ENCODE measurements at places on chromosomes 6 and 20.

GRCh38 chr6:75333676-75334200, 49.1 kb upstream of the TMEM30A start:
- DNase-seq: no peak

- no peak for DNase-seq
These were observed 113.4 kb upstream of the SHLD1 start for GRCh38 chr20:5636841-5637240.

DNA sequence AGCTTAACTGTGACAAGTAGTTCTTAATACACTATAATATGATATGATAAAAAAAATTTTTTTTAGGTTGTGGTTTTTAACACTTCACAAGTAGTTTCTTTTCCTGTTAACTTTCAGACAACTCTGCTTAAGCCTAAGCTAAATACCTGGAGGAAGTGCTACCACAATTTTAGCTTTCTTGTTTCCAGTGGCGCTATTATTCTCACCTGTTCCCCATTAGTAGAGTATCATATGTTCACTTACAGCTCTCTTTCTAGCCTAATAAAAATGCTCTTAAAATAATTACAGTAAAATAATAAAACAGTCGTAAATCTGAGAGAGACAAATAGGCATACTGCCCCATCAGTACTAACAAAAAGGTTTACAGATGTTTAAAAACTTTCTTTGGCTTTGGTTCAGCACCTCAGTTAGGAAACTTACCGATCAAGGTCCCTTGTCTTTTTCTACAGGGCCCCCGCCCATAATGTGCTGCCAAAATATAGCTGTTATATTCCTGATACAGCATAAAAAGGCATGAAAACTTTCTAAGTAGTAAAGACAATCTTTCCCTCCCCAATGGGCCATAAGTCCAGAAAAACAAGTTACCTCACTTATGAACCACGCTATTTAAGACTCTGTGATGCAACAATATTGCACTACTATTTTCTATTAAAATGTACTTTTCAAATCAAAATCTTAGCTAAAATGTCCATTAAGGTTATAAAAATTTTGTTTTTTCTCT, 57.9 kb downstream of the SESN1 start:
- no peak for DNase-seq

GRCh38 chr20:51221791-51222408, 199.0 kb upstream of the KCNG1 start:
- DNase-seq: no peak

DNA sequence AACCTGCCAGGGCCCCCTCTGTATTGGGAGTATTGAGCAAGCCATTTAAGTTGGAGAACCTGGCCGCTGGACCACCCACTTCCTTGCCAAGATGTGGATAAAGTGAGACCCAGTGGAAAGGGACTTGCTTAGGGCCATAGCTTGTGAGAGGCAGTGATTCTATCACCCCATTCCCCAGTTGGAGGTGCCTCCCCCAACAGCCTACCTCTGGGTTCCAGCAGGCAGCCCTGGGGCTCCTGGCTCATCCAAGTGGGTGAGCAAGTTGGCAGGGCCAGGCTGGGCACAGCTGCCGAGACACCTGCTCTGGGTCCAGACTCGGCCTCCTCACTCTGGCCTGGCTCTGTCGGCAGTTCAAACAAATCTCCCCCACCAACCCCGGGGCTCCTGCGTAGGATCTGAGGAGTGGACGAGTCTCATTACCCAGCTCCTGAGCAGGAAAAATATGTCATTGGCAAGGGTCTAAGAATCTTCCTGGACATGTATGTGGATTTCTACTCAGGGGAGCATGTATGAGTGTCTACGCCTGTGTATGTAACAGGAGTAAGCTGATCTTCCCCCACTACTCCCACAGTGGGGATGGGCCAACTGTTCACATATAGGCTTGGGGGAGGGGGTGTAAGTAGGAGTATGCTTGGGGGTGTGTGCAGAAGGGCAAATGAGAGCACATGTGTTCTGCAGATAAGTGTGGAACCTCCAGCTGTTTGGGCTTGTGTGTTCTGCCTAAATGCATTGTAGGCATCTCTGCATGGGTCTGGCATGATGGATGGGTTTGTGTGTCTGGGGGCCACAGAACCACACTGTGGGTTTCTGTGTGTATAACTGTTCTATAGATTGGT, 1.9 kb downstream of the ID1 start:
- DNase-seq: peak; percentile 50

- DNase-seq: no peak
These were observed 79.4 kb downstream of the JAG1 start for GRCh38 chr20:10594296-10594868.

DNA sequence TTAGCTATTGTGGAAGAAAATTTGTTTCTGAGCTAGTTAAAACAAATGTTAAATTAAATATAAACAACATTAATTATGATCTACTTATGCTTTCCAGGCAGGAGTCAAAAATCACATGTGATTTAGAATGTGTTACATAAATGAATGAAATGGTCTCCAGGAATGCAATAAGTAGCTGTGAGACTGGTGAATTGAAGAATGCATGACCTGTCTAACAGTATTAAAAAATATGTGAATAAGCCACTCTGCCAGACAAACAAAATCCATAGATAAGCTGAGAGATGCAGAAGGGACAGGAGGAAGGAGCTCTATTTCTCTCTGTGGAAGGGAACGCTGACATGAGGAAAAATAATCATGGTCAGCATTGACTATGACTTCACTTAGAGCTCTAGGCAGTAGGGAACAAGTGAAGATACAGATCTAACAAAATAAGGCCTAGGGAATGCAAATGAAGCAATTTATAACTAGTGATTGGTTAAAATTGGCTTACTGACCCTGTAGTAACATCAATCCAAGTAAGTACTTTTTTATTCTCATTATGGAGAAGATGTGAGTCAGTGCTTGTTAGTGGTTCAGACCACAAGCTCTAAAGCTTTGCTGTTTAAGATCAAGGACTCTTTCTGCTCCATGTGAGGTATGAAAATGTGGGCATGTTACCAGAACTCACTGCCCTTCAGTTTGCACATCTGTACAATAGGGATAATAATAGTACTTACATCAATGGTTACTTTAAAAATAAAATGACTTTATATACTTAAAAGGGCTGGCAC, 432.6 kb downstream of the MMUT start:
- no peak for DNase-seq

GRCh38 chr6:28648878-28649375, 123.2 kb downstream of the GPX5 start:
- no peak for DNase-seq

DNA sequence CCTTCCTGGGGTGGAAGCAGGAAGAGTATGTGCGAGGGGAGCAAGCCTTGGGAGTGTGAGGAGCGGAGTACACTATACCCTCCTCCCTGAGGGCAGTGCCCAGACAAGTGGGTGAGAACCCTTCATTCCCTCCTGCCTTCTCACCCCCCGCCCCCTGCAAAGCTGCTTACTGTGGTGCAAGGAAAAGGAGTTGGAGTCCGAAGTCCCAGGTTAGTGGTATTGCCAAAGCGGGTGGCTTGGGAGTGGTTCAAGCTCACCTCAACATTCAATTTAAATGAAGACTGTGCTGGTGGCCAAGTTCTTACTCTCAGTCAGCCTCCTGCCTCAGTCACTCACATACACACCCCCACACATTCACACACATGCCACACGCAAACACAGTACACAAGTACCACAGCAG, 74.7 kb upstream of the PRDM1 start:
- no peak for DNase-seq

DNA sequence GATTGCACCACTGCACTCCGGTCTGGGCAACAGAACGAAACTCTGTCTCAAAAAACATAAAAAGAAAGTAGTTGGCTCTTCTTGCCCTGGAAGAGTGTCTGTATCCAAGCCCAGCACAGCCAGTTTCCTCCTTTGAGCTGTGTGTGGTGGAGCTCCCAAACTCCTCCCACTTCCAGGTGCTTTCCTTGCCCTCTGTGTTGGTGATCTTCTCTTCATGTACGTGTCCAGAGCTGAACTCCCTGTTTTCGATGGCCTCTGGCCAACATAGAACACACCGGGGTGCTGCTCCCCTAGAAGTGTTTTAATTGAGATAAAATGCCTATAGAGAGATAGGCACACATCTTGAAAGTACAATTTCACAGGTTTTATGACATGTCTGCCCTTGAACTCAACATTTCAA, 16.7 kb upstream of the SGK2 start:
- no peak for DNase-seq

GRCh38 chr6:2763345-2763841, 1.8 kb upstream of the WRNIP1 start:
- DNase-seq: no peak

DNA sequence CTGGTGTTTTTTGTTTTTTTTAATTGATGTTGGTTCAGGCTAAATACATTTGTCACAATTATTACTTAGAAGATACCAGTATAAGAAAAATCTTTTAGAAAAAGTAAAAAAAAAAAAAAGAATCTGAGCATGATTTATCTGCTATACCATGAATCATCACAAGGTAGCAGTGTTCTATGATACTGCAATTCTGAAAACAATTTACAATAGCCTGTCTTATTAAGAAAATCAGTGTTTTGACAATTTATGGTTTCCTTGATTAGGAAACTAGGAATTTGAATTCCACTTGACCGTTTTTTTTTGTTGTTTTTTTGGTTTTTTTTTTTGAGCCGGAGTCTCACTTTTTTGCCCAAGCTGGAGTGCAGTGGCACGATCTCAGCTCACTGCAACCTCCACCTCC, 9.3 kb upstream of the MAK start:
- DNase-seq: no peak

GRCh38 chr6:82616386-82617028, 252.9 kb downstream of the TPBG start:
- DNase-seq: no peak

DNA sequence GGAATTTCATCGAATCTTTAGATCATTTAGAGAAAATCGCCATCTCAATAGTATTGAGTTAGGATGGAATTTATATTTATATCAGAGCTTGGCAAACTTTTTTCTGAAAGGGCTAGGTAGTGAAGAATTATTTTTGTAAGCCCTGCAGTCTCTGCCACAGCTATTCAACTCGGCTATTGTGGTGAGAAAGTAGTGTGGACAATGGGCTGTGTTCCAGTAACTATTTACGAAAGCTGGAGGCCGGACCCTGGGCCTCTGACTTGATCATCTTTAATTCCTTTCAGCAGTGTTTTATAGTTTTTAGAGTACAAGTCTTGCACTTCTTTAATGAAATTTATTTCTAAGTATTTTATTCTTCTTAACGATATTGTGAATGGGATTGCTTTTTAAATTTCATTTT, 201.5 kb downstream of the FARS2 start:
- no peak for DNase-seq

GRCh38 chr20:63942250-63942951, 13.8 kb downstream of the UCKL1 start:
- no peak for DNase-seq

DNA sequence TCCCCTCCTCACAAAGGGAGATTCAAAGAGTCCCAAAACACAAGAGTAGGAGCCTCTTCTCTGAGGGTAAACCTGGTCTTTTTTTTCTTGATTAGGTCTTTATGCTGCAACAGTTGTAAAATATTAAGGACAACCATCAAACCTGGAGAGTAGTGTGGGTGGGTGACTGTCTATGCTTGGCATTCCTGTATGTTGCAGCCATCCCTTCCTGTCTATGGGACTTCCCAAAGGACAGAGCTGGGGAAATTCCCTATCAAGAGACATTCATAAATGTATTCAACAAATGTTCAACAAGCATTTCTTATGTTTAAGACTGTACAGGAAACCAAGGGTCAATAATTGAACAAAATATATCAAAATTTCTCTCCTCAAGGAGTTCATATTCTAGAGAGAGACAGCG, 5.5 kb downstream of the BTN2A2 start:
- no peak for DNase-seq

DNA sequence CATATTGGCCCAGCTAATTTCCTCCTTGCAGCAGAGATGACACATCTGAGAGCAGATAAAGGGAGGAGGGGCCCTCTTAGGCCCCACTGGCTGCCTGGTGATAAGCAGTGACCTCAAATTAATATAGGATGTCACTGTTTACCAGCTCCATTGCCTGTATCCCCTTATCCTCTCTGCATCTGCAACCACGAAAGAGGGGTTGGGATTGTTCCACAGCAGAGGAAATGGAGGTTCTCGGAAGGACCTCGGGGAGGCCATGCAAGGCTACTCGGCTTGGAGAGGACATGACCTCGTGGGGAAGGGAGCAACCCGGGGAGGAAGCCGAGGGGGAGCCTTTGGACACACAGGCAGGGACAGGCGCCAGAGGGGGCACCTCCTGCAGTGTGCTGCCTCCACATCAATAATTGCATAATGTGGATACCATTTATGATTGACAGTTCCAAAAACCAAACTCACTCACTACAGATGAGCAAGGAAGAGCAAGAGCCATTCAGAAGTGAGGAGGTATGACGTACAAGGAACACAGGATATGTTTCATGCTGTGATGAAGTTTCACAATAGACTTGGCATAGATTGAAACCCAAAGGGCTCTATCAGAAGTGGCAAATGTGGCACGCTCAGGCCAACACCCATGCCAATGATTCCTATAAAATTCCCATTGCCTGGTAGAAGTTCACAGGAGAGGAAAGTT, 177.2 kb upstream of the RNF24 start:
- DNase-seq: no peak

DNA sequence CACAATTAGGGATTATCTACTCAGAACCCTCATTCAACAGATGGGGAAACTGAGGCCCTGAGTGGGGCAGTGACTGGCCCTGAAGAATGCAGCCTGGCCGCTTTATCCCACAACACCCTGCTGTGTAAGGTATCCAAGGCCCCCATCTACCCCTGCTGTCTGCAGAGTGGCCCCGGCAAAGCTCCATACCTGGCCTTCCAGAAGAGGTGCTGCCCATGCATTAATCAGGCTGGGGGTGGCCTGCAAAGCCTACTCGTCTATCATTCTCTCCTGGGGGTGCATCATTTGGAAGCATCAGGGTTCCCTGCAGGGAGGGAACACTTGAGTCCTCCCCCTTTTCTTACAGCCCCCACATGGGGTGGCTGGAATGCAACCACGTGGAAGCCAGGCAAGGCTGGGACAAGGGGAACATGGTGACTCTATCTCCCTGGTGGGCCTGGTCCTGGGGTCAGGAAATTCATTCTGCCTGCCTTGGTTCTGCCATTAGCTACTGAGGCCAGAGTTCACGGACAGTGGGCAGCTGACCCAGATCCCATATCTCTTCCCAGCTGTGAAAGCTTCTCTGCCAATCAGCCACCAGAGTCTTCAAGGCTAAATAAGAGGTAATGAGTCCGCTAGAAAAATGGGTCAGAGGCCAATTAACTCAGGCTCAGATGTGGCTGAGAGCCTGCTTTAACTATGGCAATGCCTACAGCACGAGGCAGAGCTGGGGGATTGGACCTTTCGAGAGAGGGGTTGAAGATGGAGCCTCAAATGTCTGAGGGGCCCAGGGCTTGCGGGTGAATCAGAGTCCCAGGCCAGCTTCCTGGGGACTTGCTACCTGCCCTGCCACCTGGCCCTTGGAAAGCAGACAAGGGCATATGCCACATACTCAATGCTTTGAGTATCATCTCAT, 72.3 kb upstream of the TOX2 start:
- DNase-seq: no peak

DNA sequence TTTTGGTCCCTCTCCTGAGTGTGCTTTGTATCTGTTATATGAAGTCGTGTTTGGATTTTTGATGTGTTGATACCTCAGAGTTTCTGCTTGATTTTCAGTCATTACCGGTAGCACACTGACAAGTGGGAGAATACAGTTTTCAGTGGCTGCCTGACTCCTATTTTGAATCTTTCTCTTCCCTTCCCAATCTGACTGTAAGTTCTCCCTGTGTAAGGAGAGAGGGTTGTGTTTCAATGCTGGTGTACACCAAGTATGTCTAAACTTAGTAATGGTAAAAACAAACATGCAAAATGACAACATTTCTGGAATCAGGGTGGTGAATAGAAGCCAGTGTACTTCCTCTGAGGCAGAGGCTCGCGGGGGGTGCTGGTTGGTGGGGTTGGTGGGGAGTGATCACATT, 103.4 kb downstream of the HIVEP1 start:
- DNase-seq: no peak

GRCh38 chr20:56234110-56234509, 14.4 kb upstream of the MC3R start:
- no peak for DNase-seq
